ENCODE measurements at places on chromosomes 12 and 14.

DNA sequence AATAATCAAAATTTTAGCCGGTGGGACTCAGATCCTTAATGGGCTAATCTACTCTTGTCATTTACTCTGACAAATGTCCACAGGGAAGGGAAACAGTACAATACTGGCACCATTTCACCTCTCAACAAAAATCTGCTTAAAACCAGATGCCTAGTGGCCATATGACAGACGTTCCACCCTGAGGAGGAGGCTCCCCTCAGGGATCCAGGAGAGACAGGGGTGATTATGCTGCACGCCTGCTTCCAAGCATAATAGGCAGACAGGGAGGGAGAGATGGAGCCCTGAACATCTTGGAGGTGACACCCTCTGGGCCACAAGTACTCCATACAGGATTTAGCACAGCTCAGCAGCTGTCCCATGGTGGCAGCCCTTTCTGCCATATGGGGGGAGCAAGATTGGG lies 24.8 kb upstream of the AKAP6 start:
- no peak for DNase-seq

DNA sequence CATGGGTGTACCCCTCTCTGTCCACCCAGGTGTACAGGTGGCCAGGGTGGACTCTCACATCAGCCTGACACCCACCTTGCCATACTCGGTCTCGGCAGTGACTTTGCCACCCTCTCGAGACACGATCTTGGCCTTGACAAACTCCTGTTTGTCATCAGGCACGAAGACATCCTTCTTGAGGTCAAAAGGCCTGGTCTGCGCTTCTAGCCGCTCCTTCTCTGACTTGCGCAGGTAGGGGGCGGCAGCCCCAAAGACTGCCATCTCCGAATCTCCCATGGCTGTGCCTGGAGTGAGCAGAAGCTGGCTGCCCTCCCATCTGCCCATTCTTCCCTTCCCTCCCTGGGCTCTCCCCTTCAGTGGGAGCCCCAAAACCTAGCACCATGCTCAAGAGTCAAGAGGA lies 2.0 kb downstream of the MYH7 start:
- DNase-seq: no peak

DNA sequence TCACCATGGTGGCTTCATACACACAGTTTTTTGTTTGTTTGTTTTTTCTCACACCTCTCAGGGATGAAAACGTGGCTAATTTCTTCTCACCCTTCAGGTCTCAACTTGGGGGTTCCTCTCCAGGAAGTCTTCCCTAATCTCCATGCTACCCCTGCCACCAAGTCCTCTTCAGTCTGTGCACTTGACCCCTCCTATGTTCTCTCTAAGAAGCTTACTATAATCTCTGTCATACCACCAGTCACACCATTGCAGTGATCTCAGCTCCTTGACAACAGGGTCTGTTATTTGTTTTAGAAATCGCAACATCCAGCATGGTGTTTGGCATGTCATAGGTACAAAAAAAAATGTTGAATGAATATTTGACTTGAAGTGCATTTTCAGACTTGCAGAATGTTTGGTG lies 83.4 kb downstream of the PRORP start:
- DNase-seq: no peak

GRCh38 chr14:88005978-88006851 lies 1.3 kb downstream of the GPR65 start:
- DNase-seq: peak; percentile 88

GRCh38 chr12:25433024-25433423 lies 120.1 kb downstream of the LMNTD1 start:
- DNase-seq: no peak

GRCh38 chr14:26636561-26636960 lies 38.7 kb upstream of the NOVA1 start:
- DNase-seq: no peak

DNA sequence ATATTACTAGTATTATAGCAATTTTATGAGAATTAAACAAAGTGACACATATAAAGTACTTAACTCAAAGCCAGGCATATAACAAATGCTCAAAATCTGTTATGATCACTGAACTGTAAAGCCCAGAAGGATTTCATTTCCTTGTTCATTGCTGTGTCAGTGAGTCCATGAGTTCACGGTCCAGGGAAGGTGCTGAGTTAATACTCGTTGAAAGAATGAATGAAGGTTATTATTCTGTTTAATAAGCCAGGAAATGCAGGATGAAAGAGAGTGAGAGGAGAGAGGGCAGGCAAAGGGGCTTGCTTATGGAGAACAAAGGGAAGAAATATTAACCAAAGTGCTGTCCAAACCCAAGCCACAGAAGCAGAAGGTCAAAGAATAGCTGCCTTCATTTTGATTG lies 40.2 kb upstream of the NT5DC3 start:
- no peak for DNase-seq

- no peak for DNase-seq
These were observed 61.8 kb downstream of the GCH1 start for GRCh38 chr14:54840798-54841197.

DNA sequence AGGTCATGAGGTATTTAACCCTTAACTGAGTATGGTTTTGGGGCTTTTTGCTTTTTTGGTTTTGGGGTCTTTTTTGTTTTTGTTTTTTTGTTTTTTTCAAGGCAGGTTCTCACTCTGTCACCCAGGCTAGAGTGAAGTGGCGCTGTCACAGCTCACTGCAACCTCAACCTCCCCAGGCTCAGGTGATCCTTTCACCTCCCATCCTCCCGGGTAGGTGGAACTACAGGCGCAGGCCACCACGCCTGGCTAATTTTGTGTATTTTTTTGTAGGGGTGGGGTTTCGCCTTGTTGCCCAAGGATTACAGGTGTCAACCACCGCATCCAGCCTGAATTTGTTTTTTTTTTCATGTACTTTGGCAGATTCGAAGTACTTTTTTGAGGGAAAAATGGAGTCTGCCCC lies 19.9 kb downstream of the RAP1B start:
- no peak for DNase-seq
